ENCODE measurements at places on chromosomes 16 and 17.

GRCh38 chr17:81858967-81859905 is 1.1 kb downstream of the P4HB start:
- peak; percentile 41 for DNase-seq

- DNase-seq: no peak
Observed at GRCh38 chr17:29131814-29132682, 48.1 kb downstream of the MYO18A start.

DNA sequence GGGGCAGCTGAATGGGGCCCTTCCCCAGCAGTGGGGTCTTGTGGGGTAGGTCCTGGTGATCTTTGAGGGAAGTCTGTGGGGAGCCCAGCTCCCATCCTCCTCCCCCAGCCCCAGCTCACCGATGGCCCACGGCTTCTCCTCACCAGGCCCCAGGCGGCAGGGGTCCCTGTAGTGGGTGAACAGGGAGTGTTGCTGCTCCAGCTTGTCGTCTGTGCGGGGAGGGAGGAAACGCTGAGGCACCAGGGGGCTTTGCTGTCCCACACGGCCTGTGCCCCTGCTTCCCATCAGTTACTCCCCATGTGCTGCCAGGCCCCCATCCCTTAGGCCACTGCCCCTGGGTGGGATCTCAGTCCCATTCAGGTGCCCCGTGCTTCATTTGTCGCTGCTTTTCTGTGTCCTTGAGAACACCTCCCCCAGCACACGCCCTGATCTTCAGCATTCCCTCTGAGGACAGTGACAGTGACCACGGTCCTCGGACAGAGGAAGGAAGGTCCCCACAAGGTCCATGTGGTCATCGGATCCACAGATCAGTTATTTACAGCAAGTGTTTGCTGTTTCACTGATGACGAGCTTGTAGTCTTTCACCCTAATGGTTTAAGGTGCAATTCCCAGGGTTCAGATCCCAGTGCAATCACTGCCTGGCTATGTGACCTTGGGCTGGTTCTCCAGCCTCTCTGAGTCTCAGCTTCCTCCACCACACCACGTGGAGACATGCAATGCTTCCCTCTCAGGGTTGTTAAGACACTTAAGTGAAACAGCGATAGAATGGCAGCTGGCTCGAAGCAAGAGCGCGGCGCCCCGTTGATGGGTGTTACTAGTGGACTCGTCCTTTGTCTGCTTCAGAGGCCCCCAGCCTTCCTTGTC is 53.1 kb downstream of the PRMT7 start:
- DNase-seq: no peak

- DNase-seq: no peak
Observed at GRCh38 chr17:78990349-78991016, 10.8 kb upstream of the LGALS3BP start.

- no peak for DNase-seq
Observed at GRCh38 chr17:76918811-76919210, 50.6 kb downstream of the MGAT5B start.

DNA sequence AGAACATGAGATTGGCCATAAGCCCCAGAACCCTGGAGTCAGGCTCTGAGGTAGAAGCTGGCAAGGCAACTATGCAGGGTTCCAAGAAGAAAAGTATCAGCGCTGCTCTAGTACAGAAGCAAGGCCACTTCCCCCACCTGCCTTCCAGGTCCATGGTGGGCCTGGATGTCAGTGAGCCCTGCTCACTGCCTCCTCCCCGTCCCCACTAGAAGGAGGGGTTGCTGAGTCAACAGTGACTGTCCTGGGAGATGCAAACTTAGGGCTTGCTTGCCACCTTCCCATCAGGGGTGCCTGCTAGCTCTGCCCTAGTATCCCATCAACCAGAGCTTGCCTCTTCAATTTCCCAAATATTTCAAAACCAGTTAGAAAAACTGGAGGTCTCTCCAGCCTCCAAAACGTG is 29.6 kb upstream of the SREBF1 start:
- no peak for DNase-seq

- DNase-seq: no peak
Observed at GRCh38 chr17:38602453-38602852, 3.3 kb downstream of the SRCIN1 start.

DNA sequence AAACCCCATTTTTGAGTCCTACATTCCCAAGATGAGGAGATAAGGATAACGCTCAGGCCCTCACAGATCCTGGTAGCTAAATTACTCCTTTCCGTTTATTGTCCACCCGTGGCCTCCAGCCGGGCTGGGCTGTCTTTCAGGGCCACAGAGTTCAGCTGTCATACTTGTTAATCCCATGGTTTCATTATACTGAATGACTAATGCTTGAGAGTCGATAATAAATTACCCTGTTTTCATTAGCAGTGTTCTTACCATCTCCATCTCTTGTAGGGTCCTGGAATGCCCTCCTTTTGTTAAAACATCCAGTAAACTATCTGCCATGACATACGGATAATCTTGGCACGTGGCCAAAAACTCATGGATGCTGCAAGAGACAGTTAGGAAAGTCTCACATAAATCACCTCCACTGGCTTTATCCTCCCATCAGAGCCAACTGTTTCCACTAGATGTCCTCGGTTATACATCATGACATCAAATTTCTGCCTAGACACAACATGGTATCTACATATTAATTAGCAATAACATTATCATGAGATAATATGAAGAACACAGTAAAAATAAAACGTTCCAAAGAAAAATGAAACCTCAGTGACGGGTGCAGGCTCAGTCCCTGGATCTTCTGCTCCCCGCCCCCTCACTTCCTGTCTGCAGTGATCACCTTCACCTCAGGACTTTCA is 45.3 kb downstream of the BRD7 start:
- no peak for DNase-seq

DNA sequence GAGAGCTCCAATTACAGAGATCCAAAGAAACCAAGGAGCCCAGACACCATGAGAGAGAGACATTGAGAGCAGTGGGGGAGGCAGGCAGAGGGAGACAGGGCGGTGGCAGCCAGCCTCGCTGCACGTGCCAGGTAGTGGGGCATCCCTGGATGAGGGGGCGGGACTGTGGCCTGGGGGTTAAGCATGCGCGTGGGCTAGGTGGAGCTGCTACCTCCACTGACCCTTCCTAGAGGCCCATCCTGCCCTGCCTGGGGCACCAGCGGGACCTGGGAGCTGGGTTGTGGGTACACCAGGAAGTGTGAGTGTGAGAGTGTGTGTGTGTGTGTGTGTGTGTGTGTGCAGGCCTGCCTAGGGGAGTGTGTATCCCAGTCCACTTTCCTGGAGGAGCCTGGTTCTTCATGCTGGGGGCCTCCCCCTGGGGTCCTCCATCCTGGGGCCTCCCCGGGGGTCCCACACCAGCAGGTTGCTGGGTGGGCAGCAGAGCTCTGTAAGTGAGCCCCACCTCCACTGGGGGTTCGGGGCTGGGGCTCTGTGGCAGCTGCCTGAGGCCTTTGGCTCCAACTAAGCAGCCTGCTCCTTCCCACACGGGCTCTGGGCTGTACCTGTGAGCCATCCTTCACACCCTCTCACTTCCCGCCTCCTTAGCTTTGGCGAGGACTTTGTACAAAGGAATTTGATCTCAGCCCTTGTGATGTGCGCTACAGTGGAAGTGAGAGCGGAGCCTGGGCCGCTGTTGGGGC is 127.4 kb downstream of the IRF8 start:
- DNase-seq: no peak

DNA sequence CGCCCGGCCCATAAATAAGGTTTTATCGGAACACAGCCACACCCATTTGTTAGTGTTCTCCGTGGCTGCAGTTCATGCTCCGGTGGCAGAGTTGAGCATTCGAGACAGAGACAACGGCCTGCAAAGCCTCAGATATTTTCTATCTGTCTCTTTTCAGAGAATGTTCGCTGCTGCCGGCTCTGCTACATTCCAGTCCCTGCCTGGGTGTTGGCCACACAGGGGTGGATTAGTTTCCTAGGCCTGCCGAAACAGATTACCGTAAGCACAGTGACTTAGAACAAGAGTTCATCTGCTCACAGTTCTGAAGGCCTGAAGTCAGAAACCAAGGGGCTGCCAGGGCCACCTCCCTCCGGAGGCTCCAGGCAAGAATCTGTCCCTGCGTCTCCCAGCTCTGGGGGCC is 19.1 kb upstream of the GSG1L start:
- DNase-seq: no peak

- peak; percentile 74 for DNase-seq
Observed at GRCh38 chr17:38444151-38444550, 15.9 kb downstream of the ARHGAP23 start.

- no peak for DNase-seq
Observed at GRCh38 chr16:71255721-71256120, 25.2 kb upstream of the HYDIN start.
